ENCODE measurements at places on chromosomes 5 and 9. TPM values are rescaled to one million over a fixed set of nuclear protein-coding genes. Genes with fewer than 3 reads are reported as not detected.

The SPATA31C1 gene
- not detected for total RNA-seq

- no peak overlapping the region for H3K4me3 ChIP-seq
- H3K36me3 ChIP-seq: peaks cover 20% of the 10 kb centered on the region
- no peak for DNase-seq
Observed at GRCh38 chr9:34203275-34203991, 24.6 kb downstream of the UBAP1 start.

GRCh38 chr5:411728-412127 is 31.2 kb upstream of the EXOC3 start:
- no peaks in the 10 kb centered on the region for H3K27me3 ChIP-seq
- no peak overlapping the region for H3K27ac ChIP-seq
- H3K4me3 ChIP-seq: no peak overlapping the region
- DNase-seq: no peak
- peaks cover 47% of the 10 kb centered on the region for H3K36me3 ChIP-seq
- H3K4me1 ChIP-seq: peaks cover 41% of the 10 kb centered on the region

DNA sequence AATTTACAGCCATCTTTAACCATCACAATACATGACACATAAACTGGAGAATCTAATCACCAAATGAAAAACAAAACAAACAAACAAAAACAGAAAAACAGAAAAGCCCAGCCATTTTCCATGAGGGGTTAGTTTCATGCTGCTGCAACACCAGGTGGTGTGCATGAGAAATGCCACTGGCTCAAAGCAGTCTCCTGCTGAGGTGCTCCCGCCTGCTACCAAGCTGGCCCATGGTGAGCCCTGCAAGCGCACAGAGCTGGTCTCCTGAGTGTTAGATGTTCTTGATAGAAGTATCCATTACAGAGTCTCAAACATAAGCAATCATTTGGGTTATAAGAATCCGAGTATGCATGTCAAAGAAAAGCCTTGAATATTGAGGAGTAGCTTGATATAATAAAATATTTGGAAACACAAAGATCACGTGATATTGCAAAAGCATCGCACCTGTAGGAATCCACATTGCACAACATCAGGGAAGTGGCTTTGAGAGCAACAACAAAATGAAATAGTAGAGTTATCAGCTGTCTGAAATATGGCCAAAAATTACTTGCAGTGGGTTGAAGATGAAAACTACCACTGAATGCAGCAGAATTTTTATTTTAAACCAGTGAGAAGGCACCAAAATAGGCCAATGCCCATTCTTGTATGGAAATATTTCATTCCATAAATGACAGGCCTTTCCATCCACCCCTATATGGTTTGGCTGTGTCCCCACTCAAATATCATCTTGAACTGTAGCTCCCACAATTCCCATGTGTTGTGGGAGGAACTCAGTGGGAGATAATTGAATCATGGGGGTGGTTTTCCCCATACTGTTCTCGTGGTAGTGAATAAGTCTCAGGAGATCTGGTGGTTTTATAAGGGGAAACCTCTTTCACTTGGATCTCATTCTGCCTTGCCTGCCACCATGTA is 194.8 kb downstream of the SYK start:
- no peaks in the 10 kb centered on the region for H3K36me3 ChIP-seq
- no peaks in the 10 kb centered on the region for H3K4me1 ChIP-seq

DNA sequence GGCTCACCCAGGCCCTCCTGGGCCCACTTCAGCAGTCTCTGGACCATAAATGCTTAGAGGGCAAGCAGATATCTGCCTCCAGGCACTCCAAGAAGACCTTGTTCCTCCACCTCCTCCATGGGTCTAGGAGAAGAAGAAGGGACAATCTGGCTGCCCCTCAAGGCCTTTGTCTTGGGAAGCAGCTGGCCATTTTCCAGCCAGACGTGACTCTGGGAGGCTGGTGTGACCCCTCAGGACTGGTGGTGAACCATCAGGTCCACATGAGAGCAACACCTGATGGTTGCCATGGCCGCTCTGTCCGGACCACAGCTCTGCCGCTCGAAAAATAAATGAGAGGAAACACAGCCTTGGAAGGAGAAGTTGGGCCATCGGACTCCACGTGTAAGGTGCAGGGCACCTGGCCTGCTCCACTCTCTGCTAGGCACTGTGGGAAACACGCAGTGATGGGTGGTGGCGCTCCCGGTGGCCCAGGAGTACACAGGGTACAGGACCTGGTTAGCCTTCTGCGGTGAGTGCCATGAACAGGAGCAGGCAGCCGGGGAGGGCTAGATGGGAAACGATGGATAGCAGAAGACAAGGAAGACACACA is 3.0 kb upstream of the COL5A1 start:
- no peak for DNase-seq
- no peak overlapping the region for H3K27ac ChIP-seq
- H3K27me3 ChIP-seq: peaks cover 16% of the 10 kb centered on the region

DNA sequence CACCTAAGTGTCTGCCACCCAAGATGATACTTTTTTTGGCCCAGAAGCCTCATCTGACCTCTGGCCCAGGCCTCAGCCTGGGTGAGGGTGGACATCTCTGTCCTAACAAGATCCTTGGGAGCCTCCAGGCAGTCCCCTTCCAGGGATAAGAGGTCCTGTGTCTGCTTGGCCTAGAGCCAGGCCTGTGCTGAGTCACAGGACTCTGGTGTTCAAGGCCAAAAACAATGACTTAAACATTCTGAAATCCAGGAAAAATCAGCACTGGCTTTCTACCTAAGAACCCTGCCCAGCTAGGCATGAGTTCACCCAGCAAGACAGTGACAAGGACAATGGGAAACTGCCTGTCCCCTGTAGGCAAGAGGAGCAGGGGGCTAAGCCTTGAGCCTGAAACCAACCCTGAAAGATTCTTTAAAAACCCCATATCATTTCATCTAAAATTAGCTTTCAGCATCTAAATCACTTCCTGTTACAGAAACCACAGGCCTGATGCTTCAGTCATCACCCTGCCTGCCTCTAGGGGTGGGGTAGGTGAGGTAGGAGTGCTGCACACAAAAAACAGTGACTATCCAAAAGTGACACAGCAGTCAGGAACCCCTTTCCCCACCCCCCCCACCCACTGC is 29.9 kb downstream of the CSF2 start:
- H3K36me3 ChIP-seq: peaks cover 11% of the 10 kb centered on the region
- H3K27ac ChIP-seq: peak overlapping the region; percentile 94
- peak overlapping the region; percentile 48 for H3K4me3 ChIP-seq
- DNase-seq: peak; percentile 87
- peaks cover 91% of the 10 kb centered on the region for H3K4me1 ChIP-seq

DNA sequence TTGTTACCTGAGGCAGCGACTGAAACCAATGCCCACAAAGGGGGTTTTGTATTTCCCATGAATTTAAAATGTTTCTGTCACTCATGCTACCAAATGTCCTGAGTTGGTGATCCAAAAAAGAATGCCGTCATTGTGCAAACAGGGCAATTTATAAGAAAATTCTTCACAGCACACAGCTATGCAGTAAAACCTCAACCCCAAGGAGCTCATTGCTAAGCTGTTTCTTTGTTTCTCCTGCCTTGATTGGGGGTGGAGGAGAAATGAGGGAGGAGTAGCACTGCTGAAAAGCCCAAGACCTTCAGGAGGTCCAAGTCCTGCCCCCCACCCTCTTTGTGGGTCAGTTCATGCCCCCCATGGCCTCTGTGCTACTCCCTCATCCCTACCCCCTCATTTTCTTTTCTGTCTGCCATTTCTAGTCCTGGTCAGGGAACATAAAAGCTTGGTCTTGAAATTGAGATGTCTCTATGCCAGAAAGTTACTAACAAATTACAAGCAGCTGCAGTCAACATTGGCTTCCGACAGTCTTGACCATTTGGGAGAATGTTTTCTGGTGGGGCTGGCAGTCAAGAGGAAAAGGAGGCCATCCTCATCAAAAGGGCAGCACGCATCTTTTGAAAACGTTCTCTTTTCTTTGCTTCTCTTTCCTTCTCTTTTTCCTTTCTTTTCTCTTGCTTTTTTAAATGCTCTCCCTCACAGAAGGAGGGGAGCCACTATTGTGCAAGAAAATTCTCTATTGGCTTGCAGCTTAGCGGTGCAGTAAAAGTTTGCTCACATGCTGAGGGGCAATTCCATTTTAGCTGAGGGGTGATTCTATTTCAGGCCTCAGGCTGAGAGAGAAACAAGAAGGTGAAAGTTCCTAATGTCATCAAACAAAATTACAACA is 133.3 kb downstream of the GCNT1 start:
- no peak for DNase-seq
- no peaks in the 10 kb centered on the region for H3K36me3 ChIP-seq
- H3K4me3 ChIP-seq: no peak overlapping the region
- H3K27me3 ChIP-seq: peaks cover 11% of the 10 kb centered on the region
- no peak overlapping the region for H3K27ac ChIP-seq

DNA sequence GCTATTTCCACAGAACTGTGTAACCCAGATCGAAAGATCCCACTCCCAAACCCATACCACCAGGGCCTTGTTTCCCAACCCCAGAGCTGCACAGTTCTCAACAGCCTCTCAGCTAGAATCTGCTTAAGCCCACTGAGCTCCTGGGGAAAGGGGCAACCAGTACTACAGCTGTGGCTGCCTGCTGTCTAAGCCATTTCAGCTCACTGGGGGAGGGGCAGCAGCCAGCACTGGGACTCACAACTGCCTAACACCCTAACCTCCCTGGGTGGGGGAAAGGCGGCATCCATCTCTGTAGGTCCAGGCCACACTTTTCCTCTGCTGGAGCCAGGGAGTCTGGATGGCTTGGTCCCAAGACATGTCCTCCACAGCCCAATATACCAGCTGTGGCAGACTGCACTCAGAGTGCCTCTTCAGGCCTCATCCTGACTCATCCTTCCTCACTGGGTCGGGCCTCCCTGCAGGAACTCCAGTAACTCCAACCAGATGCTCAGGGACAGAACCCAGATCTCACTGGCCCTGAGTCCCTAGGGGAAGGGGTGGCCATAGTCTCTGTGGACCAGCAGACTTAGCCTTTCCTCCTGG is 241.4 kb downstream of the HINT1 start:
- H3K27me3 ChIP-seq: no peaks in the 10 kb centered on the region
- H3K36me3 ChIP-seq: no peaks in the 10 kb centered on the region
- no peak overlapping the region for H3K27ac ChIP-seq
- no peak for DNase-seq
- no peak overlapping the region for H3K4me3 ChIP-seq
- no peaks in the 10 kb centered on the region for H3K4me1 ChIP-seq

DNA sequence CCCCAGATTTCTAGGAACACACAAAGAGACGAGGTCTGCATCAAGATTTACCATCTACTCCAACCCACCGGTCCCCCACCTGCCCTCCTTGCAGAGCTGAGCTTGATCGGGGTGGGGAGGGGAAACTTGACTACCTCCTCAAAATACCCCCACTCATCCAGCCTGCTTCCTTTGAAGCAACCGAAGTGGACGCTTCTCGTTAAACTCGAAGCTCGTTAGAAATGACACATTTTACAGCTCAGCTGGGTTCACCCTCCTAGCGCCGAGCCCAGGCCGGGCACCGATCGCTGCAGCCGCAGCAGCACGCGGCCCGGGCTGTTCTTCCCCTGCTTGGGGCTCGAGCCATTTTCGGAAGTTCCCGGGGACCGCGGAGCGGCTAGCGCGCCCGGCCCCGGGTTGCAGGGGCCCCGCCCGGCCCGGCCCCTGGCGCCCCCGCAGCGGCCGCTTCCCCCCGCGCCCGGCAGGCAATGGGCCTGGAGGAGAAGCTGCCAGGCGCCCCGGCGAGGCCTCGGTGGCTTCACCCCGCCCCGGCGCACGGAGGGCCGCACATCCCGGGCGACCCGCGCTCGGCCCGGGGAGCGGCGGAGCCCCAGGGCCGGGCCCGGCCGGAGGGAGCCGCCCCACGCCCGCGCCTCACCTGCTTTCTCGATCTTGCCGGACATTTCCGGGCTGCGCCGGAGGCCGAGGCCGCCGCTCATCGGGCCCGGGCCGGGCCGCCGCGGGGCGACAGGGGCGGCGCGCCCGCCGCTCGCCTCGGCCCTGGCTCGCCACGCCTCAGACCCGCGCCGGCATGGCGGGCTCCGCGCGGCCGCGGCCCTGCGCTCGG is 530 bp downstream of the RAPGEF1 start:
- DNase-seq: peak; percentile 60
- H3K27ac ChIP-seq: peak overlapping the region; percentile 78
- peaks cover 35% of the 10 kb centered on the region for H3K36me3 ChIP-seq

Data from activated CD8-positive, alpha-beta T cell treated with anti-CD3 and anti-CD28 coated beads, Interleukin-2, amount 10 ng/mL, durations not matched to agents 7 days and 5 days (primary cell).